H4 (cell line): ENCODE measurements at places on chromosomes 6 and 20. TPM values are rescaled to one million over a fixed set of nuclear protein-coding genes. Genes with fewer than 3 reads are reported as not detected.

GMPR gene
- total RNA-seq: 8.9 and 11.5 TPM in 2 replicates

DNA sequence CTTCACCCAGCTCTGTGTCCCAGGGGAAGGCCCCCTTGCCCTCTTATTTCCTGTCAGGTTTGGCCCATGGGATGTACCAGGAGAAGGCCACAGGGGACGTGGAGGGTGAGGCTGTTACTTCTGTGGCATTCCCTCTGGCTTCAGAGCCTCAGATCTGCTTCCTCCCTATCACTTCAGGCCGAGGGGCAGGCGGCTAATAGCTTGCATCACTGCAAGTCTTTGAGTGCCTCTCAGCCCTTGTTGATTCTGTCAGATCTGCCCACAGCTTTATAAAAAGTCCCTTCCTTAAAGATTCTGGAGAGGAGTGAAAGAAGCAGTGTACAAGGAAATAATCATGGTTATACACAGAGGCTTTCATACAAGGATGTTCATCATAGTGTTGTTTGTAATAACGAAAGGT lies 86.9 kb downstream of the LRFN2 start:
- no peak for DNase-seq

DNA sequence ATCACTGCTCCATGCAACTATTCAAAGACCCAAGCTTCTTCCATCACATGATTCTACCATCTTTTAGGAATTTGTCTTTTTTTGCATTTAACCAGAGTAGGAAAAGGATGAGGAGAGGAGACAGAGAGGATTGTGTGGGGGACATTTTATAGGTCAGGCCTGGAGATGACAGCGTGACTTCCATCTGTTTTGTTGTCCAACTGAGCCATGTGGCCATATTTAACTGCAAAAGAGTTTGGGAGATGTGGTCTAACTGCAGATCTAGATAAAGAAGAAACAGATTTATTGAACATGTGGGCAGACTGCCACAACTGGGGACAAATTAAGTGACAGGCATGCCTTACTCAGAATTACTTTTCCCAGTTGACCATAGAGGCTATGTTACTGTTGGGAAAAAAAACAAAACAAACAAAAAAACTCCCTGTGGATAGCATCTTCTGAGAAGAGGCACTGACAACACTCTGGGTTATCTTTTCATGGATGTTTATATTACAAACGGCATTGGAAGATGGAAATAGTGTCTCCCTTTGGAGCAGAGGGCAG lies 18.9 kb upstream of the MOCS1 start:
- DNase-seq: no peak

DNA sequence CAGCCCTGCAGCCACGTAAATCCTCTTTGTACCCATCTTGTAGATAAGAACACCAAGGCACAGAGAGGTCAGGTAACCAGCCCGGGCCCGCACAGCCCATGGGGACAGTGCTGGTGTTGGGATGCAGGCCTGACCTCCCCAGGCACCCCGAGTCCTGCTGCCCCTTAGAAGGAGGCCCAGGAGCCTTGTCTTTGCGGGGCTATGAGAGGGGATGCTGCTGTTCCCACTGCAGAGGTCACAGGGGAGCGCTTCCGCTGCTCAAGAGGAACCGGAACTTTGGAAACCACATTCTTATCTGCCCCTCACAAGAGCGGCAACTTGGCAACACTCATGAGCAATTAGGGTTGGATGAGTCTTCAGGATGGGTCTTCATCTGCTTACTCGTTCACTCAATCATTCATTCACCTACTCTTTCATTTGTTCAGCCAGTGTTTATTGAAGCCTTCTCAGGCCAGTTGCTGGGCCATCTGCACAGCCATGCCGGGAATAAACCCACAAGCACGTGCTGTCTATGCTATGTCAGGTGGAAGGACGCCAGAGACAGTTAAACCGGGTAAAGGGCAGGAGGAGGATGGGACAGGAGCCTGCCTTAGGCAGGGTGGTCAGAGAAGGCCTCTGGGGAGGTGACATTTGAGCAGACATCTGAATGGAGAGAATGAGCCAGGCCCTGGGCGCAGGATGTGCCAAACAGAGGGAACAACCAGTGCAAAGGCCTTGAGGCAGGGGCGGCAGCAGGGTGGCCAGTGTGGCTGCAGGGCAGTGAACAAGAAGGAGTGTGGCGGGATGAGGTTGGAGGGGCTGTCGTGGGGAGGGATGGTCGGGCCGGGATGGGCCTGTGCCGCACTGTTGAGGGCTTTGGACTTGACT lies 60.8 kb downstream of the RBM38 start:
- DNase-seq: no peak

GRCh38 chr20:9523636-9524035 lies 9.2 kb downstream of the LAMP5 start:
- no peak for DNase-seq

GRCh38 chr6:39054577-39055142 lies 6.1 kb downstream of the GLP1R start:
- no peak for DNase-seq
